LHCN-M2 (cell line): ENCODE measurements at places on chromosomes 5 and 9. TPM values are rescaled to one million over a fixed set of nuclear protein-coding genes. Genes with fewer than 3 reads are reported as not detected.

The PCDHB5 gene
- total RNA-seq: 0.63 and 1.1 TPM in 2 replicates

The IGFBPL1 gene
- 2.8 and 6.2 TPM in 2 replicates for total RNA-seq

The SPOCK1 gene
- total RNA-seq: 23.2 and 31.4 TPM in 2 replicates

The DRD1 gene
- not detected in 2 replicates for total RNA-seq

The GDNF gene
- total RNA-seq: 0.40 and 0.64 TPM in 2 replicates

The FCN2 gene
- not detected in 2 replicates for total RNA-seq

The C5orf52 gene
- total RNA-seq: not detected in 2 replicates

The ZFP2 gene
- total RNA-seq: 0.64 and 0.92 TPM in 2 replicates

The SLC4A9 gene
- total RNA-seq: not detected in 2 replicates

The PHYHD1 gene
- total RNA-seq: 17.3 and 19.5 TPM in 2 replicates

The CCDC187 gene
- total RNA-seq: not detected in 2 replicates

The HMMR gene
- total RNA-seq: 110 and 127 TPM in 2 replicates

The ANGPTL2 gene
- 13.5 and 36.2 TPM in 2 replicates for total RNA-seq

The DMRT3 gene
- not detected in 2 replicates for total RNA-seq

The GPR21 gene
- 0.11 TPM in 1 of 2 replicates, not detected in the other for total RNA-seq

The CARD6 gene
- 3.2 and 4.1 TPM in 2 replicates for total RNA-seq

The IL31RA gene
- total RNA-seq: 0.90 and 1.4 TPM in 2 replicates

The SLC36A3 gene
- not detected in 2 replicates for total RNA-seq

The SAXO1 gene
- total RNA-seq: 0.06 TPM in 1 of 2 replicates, not detected in the other

The PPP3R2 gene
- not detected in 2 replicates for total RNA-seq

The AQP3 gene
- total RNA-seq: 16.4 and 40.1 TPM in 2 replicates

The KCNV2 gene
- not detected in 2 replicates for total RNA-seq

The NR2F1-AS1 gene
- 10.4 and 10.8 TPM in 2 replicates for total RNA-seq

The SLC6A7 gene
- not detected in 2 replicates for total RNA-seq

The IL4 gene
- total RNA-seq: not detected in 2 replicates

The MZB1 gene
- total RNA-seq: not detected in 2 replicates

The TEK gene
- 2.6 and 3.3 TPM in 2 replicates for total RNA-seq

The PCDHB1 gene
- total RNA-seq: not detected in 2 replicates

The ZNF483 gene
- total RNA-seq: 0.75 and 1.0 TPM in 2 replicates

The PAEP gene
- total RNA-seq: not detected in 2 replicates

The EXOC3 gene
- 29.2 and 30.6 TPM in 2 replicates for total RNA-seq

The B4GALT1 gene
- 28.8 and 34.8 TPM in 2 replicates for total RNA-seq

The SHISAL2B gene
- not detected in 2 replicates for total RNA-seq

The CDC14B gene
- 10.8 and 12.6 TPM in 2 replicates for total RNA-seq

The FYB1 gene
- total RNA-seq: not detected in 2 replicates

The FBP1 gene
- total RNA-seq: not detected in 2 replicates

The PHF24 gene
- total RNA-seq: not detected in 2 replicates

The SOWAHA gene
- not detected in 2 replicates for total RNA-seq

The F2RL2 gene
- total RNA-seq: 0.52 and 0.71 TPM in 2 replicates

The SLC25A51 gene
- total RNA-seq: 43.2 and 44.7 TPM in 2 replicates

The SLC25A48 gene
- total RNA-seq: not detected in 2 replicates

The WHRN gene
- total RNA-seq: 0.83 and 1.4 TPM in 2 replicates

The ROPN1L gene
- 1.1 and 1.3 TPM in 2 replicates for total RNA-seq

The CPLANE1 gene
- total RNA-seq: 19.1 and 36.4 TPM in 2 replicates

The SNCB gene
- total RNA-seq: 0.83 and 2.0 TPM in 2 replicates

The GLT6D1 gene
- not detected in 2 replicates for total RNA-seq

The COL23A1 gene
- not detected in 2 replicates for total RNA-seq

The XRCC4 gene
- 14.3 and 17.2 TPM in 2 replicates for total RNA-seq

The TNC gene
- 29.6 and 39.9 TPM in 2 replicates for total RNA-seq
